ENCODE measurements at places on chromosomes 5 and 9.

GRCh38 chr5:5799826-5800225 lies 377.3 kb downstream of the ICE1 start:
- DNase-seq: no peak

GRCh38 chr9:99954819-99955218 lies 48.4 kb downstream of the STX17 start:
- DNase-seq: no peak

GRCh38 chr5:165202519-165202910 lies 1697.1 kb downstream of the MAT2B start:
- no peak for DNase-seq

GRCh38 chr5:1462358-1462757 lies 17.1 kb upstream of the SLC6A3 start:
- DNase-seq: no peak

GRCh38 chr5:10671041-10672008 lies 89.7 kb downstream of the DAP start:
- DNase-seq: no peak

- no peak for DNase-seq
These were observed 248.5 kb upstream of the PANK3 start for GRCh38 chr5:168827636-168828035.

GRCh38 chr5:143606043-143606752 lies 202.7 kb upstream of the NR3C1 start:
- DNase-seq: no peak

DNA sequence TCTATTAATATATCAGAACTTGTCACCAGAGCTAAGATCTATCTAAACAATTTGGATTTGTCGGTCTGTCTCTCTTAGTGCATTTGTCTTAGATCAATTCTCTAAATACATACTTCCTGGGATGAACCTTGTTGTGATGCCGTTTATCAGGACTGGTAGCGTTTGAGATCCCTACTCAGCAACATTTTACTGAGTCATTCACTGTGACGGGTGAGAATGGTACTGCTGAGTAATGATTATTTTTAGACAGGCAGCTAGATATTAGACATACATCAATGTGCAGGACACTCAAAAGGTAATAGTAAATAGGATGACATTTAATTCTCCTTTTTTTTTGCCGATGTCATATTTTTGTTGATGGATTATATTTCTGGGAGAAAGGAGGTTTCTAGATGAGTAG lies 209.0 kb downstream of the CSNK1G3 start:
- DNase-seq: no peak

- DNase-seq: no peak
These were observed 2.8 kb downstream of the OR1L8 start for GRCh38 chr9:122580360-122580759.

GRCh38 chr5:10666531-10667299 lies 94.3 kb downstream of the DAP start:
- DNase-seq: no peak

DNA sequence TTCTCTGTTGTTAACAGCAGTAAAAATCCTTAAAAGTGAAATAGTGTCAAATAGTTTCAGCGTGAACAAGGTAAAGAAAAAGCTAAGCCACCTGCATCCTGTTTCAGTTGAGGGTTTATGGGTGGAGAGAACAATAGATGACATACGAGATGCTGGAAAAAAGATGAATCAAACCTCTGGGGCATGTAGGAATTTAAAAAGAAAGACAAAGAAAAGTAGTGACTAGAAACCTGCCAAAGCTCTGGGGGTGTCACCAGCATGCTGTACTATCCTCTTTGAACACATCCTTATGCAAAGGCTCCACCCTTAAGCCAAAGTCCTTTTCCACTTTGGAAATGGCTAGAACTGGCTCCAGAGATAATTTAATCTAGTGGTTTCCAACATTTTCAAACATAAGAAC lies 22.2 kb downstream of the SCAI start:
- no peak for DNase-seq

DNA sequence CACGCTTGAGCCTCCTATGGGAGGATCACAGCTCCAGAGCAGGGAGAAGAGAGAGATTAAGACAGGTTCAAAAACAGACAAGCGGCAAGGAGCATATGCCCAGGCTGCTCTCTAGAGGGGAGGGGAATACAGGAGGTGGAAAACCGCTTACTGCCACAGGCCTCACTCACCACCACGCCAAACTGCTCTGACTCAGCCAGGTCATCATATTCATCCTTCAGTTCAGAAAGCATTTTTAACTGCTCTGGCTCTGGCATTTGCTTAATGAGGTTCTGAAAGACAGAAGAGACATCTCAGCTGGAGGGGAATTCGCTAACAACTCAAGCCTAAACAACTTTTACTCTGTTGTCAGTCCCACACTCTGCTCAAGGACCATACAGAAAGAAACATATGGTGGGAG lies 40.1 kb downstream of the PCDHGC5 start:
- DNase-seq: no peak
